ENCODE measurements at places on chromosomes 7 and 10.

- DNase-seq = no peak
Observed at GRCh38 chr7:92644406-92645113, 54.4 kb upstream of the FAM133B start.

GRCh38 chr7:26664735-26665416 is 199.5 kb downstream of the SKAP2 start:
- no peak for DNase-seq

GRCh38 chr7:55132890-55133551 is 114.2 kb downstream of the EGFR start:
- DNase-seq = peak; percentile 70

GRCh38 chr10:132808383-132809231 is 22.7 kb upstream of the NKX6-2 start:
- no peak for DNase-seq

GRCh38 chr10:69480068-69480412 is 28.8 kb downstream of the TSPAN15 start:
- no peak for DNase-seq

GRCh38 chr7:41142904-41143473 is 559.9 kb downstream of the INHBA start:
- DNase-seq = no peak

DNA sequence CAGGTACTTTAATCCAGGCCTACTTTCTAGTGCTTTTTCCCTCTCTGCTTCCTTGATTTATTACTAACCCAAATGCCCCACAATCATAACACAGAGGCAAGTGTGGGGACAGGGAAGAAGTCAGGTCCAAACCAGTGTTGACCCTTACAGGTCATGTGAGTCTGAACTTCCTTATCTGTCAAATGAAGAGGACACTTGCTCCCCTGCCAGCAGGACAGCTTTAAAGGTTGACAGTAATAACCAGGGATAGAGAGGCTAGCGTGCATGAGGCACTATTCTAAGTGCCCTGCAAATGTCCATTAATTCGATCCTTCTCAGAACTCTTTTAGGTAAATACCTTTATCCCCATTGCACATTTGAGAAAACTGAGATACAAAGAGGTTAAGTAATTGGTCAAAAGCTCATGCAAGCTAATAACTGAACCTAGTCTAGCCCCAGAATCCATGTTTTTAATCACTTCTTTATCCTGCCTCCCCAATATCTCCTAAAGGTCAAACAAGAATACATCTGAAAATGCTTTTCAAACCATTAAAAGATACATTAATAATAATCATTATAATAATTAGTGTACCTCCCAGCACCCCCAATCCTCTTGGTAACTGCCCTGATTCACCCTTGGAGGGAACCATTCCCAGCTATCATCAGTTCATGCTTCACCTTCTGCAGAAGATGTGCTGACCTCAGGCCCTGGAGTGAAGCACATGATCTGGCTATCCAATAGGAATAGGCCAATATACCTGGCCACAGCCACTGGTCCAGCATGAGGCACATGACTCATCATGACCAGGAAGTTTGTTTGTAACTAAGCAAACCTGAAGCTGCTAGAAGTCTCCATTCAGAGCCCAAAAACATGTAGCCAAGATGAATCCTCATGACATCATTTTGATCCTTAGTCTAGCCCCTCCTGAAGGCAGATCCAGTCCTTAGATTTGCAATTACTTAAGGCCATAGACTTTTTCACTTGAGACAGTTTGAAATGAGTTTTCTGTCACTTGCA is 40.7 kb downstream of the SGMS1 start:
- no peak for DNase-seq

- no peak for DNase-seq
Observed at GRCh38 chr7:17679458-17679857, 260.8 kb downstream of the SNX13 start.

GRCh38 chr10:119478111-119478802 is 64.3 kb downstream of the RGS10 start:
- no peak for DNase-seq

DNA sequence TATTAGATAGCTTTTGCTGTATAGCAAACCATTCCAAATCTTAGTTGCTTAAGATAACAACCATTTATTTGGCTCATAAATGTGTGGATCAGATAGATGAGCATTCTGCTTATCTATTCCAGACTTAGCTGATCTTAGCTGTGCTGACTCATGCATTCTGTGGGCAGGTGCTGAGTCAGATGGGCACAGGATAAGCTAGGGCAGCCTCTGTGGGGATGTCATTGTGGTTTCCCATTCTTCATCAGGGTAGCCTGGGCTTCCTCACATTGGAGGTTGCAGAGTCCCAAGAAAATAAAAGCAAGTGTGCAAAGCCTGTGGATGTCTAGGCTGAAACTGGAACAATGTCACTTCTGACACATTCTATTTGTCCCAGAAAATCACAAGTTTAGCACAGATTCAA is 917.0 kb downstream of the TYW1 start:
- no peak for DNase-seq

GRCh38 chr7:34061149-34061548 is 155.8 kb downstream of the BMPER start:
- no peak for DNase-seq

- DNase-seq = no peak
Observed at GRCh38 chr7:16357921-16358320, 63.4 kb downstream of the CRPPA start.

DNA sequence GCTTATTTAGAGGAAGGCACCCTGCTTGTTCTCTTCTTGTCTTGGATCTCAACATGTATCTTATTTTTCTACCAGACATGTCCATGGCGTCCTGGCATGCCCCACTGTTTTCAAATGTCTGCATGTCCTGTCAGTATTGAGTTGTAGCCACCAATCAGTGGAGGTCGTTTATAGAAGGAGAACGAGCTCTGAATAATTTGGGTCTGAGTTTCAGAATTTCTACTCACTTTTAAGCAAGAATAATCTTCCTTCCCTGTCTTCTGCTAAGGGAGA is 2.9 kb upstream of the HOXA13 start:
- DNase-seq = no peak

GRCh38 chr10:47366731-47367460 is 17.2 kb downstream of the ZNF488 start:
- DNase-seq = no peak

- no peak for DNase-seq
Observed at GRCh38 chr10:124423813-124424212, 5.1 kb upstream of the OAT start.

DNA sequence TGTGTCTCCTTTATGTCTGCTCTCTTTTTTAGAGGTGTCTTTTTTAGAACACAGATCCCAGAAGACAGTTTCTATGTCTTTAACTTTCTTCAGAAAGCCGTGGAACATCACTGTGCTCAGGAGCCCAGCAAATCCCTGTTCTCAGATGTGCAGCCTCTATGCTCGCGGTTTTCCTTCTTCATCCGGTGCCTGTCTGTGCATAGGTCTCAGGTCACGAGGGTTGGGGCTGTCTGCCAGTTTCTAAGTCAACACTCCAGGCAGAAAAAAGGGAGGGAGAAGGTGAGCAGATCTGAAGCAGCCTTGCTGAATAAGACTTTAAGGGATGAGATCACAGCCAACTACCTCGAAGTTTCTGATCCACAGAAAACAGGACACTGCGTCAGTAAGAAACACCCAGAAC is 68.5 kb downstream of the CRTAC1 start:
- DNase-seq = no peak

- no peak for DNase-seq
Observed at GRCh38 chr7:116820149-116820548, 42.2 kb upstream of the CAPZA2 start.

- DNase-seq = no peak
Observed at GRCh38 chr10:24651923-24652322, 71.8 kb downstream of the ARHGAP21 start.

DNA sequence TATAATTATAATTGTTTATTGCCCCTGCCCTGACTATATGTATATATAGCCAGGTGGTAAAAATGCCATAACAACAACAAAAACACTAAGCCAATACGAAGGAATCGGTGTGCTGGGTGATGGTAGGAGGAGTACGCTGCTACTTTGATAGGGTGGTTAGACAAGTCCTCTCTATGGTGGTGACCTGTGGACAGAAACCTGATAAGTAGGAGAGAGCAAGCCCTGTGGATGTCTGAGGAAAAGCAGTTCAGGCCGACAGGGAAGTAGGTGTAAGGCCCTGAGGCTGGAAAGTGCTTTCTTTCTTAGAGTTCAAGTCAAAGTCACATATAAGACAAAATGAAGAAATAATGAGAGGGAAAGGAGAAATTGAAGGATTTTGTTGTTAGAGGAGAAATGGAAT is 823.8 kb upstream of the CELF2 start:
- DNase-seq = no peak

DNA sequence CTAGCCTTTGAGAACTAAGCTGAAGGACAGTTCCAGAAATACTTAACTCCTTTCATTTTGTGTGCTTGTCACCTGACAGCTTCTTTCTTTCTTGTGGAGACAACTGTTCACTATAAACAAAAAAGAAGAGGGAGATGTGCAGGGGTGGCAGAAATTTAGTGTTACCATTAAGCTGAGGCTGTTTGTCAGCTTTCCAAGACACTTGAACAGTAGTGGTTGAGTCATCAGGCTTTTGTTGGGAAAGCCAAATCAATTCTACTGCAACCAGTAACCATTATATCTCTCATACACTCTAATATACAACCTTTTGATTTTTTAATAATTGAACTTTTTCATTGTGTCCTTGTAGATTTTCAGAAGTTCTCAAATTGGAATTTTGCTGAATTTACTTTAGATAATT is 75.3 kb downstream of the POLL start:
- DNase-seq = no peak

- no peak for DNase-seq
Observed at GRCh38 chr7:132395361-132395760, 180.9 kb downstream of the PLXNA4 start.

DNA sequence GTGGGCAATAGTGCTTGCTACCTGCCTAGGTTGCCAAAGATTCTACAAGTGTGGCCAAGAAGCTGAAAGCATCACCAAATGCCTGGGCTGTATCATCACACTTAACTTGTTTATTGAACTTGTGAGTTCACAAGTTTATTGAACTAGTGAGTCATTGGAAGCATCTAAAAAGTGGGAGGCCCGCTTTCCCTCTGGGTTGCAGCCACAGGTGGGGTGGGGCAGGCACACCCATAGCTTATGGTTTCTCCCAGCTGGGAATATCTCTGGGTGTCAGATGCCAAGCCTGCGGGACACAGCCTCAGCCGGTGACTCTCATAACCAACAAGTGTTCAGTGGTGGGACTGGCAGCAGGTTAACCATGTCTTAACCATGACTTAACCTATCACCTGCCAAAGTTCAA is 145.9 kb upstream of the FAM13C start:
- no peak for DNase-seq

GRCh38 chr10:71840177-71840957 is 10.7 kb downstream of the PSAP start:
- DNase-seq = peak; percentile 47

GRCh38 chr7:134920026-134920753 is 66.1 kb upstream of the AGBL3 start:
- no peak for DNase-seq

DNA sequence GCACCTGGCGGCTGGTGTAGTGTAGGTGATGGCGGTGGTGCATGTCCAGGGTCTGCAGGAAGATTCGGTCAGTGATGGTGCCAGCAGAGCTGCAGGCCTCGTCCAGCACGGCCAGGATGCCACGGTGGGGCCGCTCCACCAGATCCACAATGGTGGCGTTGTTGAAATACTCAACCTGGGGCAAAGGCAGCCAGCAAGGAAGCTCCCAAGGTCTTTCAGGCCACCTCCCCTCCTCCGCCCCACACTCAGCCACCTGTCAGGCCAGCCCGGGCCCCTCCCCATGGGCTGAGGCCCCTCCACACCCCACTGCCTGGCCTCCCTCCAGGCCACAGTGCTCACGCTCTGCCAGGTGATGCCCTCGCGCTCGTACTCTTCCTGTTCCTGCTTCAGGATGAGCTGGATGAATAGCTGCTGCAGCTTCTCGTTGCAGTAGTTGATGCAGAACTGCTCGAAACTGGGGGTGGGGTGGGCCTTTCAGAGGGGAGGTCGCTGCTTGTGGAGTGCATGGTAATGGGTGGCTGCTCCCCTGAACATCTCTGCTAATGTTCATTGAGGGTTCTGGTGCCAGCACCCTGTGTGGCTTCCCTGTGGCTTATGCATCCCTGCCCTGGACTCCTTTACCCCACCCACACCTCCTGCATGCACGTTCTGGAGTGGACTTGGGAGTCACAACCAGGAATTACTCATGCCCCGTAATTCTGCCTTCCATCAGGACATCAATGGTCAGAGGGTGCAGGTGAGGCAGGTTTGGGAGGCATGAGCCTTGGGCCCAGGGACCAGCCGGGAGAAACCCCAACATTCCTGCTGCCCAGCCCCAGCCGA is 8.9 kb downstream of the MYO1G start:
- no peak for DNase-seq

DNA sequence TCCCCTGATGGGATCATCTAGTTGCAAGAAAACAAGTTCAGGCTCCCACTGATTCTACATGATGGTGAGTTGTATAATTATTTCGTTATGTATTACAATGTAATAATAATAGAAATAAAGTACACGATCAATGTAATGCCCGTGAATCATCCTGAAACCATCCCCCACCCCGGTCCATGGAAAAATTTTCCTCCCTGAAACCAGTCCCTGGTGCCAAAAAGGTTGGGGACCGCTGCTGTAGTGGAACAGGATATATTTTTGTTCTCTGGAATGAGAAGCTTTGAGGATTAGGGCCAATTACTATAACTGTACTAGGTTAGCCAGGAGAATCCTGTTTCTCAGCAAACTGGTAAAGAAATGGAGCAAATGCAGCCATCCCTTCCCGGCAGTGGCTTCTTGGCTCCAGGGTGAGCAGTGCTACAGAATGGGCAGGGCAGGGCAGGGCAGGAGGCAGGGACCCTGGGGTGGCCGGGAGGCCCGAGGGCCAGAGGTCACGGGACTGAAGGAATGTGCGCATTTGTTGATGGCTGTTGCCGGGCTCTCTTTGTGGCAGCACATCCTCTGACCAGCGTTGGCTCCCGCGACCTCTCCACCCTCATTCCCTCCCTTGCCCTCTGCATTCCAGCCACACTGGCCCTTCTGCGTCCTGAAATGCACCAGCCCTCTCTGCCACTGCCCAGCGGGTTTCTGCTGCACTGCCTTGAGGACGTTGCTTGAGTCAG is 162.3 kb upstream of the NPS start:
- DNase-seq = no peak

DNA sequence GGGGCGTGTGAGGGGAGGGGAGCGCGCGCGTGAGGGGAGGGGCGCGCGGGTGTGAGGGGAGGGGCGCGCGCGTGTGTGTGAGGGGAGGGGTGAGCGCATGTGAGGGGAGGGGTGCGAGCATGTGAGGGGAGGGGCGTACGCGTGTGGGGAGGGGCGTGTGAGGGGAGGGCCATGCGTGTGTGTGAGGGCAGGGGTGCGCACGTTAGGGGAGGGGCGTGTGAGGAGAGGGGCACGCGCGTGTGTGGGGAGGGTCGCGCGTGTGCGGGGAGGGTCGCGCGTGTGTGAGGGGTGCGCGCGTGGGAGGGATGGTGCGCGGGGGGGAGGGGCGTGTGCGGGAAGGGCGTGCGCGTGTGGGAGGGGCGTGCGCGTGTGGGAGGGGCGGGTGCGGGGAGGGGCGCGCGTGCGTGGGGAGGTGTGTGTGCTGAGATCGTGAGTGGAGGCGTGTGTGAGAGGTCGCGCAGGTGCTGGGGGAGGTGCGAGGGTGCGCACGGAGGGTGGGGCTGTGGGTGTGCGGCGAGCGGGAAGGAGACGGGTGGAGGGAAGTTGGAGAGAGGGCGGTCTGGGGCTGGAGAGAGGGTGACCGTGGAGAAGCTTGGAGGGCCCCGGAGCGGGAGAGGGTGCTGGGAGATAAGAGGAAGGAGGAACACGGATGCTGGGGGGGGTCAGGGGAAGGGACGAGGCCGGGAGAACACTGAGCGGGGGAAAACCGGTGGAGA is 19.7 kb downstream of the MXI1 start:
- DNase-seq = no peak

- no peak for DNase-seq
Observed at GRCh38 chr10:36491926-36492325, 633.5 kb upstream of the ANKRD30A start.

Measured in GOT3 (cell line).